ENCODE measurements at places on chromosomes 3 and 15. TPM values are rescaled to one million over a fixed set of nuclear protein-coding genes. Genes with fewer than 3 reads are reported as not detected.

ARF4 gene
- total RNA-seq = 62.3 TPM

PIAS1 gene
- total RNA-seq = 13.2 TPM

ADAMTS9 gene
- 0.81 TPM for total RNA-seq

PRICKLE2 gene
- 3.6 TPM for total RNA-seq

GPR149 gene
- total RNA-seq = not detected

GOLGA6L10 gene
- 0.48 TPM for total RNA-seq

LMAN1L gene
- total RNA-seq = not detected

GHSR gene
- total RNA-seq = not detected

ACSBG1 gene
- total RNA-seq = not detected

RCCD1 gene
- total RNA-seq = 7.7 TPM

CD200R1 gene
- 0.38 TPM for total RNA-seq

MYRIP gene
- total RNA-seq = 12.7 TPM

GPR15 gene
- not detected for total RNA-seq

EPHA3 gene
- total RNA-seq = 1.5 TPM

Measured in left lobe of liver (tissue), 2 donors.